ENCODE measurements at places on chromosomes 6 and 20.
A peak's percentile ranks its signal among the peaks of the same experiment; 100 is the strongest.

DNA sequence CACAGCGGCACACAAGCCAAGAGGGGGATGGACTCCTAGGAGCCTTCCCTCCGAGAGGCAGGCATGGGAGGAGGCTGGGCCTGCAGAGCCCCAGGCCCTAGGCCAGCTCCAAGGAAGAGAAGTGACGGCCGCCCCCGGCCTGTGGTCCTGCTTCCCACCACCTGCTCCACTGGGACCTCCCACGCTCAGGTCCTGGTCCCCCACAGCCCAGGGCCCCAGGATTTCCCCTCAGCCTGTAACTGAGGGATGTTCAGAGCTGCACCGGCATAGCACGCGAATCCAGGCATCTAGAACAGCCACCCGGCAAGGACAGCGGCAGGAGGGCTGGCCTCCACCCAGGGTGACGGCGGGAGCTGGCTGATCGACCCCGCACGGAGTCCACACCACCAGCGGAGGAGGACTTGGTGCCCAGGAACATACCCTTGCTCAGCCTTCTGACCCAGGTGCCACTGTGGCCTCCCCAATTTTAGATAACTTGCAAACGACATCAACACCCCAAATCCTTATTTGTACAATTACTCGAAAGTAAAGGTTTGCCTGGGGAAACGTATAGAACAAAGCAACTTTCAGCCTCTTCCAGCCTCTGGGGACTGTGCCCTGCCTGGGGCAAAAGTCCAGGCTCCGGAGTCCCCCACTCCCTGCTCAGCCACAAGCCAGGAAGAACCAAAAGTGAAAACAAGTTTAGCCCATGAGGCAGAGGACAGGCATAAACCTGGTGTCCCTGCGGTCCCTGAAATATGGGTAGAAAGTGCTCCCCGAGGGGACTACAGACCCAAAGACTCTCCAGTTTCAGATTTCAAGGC is 3.5 kb downstream of the GATA5 start:
- ATAC-seq, result no peak

DNA sequence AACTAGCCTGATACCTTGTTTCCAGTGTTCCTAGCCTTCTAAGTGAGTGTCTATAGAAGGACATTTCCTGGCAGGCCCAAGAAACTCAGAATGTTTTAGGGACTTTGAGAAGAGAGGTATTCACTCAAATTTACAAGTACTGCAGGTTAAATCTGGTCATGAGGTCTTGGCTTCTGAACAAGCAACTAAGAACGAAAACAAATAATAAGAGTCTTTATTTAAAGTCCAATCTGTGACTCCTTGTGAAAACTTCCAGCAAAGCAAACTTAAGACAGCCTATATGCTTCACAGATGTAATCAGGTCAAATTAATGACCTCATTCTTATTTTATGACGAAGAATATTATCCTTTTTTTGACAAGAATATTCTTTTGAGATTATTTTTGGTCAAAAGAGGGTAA is 79.4 kb upstream of the PRSS16 start:
- ATAC-seq, result no peak

- no peak for ATAC-seq
These were observed 397.2 kb downstream of the BCKDHB start for GRCh38 chr6:80503660-80504059.

GRCh38 chr6:169843991-169844390 is 92.6 kb downstream of the ERMARD start:
- no peak for ATAC-seq

DNA sequence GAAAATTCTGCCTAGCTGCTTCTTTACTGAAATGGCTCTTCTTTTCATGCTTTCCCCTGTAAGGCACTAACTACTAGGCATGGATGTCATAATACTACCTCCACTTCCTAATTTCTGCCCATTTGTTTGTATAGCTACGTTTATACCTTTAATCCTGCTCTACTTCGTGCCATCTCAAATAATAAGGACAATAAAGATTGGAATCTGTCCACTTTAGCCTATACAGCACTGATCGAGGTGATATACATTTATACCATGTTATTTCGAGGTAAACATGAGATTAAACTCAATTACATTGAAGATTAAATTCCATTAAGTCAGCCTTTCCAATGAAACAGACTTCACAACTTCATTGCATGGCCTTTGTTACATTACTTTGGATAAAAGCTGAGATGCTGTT is 390.6 kb upstream of the MARCKS start:
- no peak for ATAC-seq

- no peak for ATAC-seq
These were observed 625 bp upstream of the ECHDC1 start for GRCh38 chr6:127343809-127344659.

- ATAC-seq, result no peak
These were observed 27.8 kb upstream of the TLDC2 start for GRCh38 chr20:36848078-36848660.

- no peak for ATAC-seq
These were observed 284.9 kb upstream of the ECI2 start for GRCh38 chr6:4420160-4420865.

DNA sequence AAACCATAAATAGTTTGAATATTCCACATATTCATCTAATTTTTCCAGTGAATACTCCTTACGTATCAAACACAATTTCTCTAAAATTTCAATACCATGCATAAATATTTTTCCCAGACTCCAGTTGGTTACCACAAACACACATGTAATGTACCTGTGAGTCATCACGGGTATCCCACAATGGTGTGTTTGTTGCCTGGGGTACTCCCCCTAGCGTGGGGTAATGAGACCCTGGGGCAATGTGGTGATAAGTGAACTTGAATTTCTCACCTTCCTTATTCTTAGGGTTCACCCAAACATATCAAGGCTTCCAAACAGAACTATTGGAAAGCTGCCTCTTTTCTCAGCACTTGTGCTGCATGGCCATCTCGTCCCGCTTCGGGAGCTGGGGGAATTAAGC is 51.0 kb downstream of the STX7 start:
- no peak for ATAC-seq

GRCh38 chr6:15546591-15546990 is 116.2 kb downstream of the DTNBP1 start:
- no peak for ATAC-seq

- ATAC-seq, result peak; percentile 70
These were observed 129.9 kb downstream of the HFE start for GRCh38 chr6:26216886-26217713.

GRCh38 chr6:74256781-74257180 is 560.8 kb downstream of the CD109 start:
- ATAC-seq, result no peak

GRCh38 chr20:50346374-50347283 is 156.0 kb downstream of the CEBPB start:
- ATAC-seq, result no peak

DNA sequence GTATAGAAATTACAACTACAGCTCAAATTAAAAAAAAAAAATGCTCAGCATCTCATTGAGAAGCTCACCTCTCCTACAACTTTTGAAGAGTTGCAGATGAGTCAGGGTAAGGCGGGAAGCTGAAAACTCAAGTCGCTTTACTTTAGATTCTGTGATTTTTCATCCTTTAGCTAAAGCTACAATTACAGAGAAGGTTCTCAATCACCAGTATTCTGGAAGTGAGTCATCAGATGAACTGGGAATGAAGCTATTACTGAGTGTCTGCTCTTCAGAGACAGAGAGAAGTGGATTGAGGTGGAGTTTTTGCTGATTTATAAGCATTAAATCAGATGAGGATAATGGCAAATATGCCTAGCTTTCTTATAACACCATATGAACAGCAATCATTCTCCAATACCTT is 91.9 kb downstream of the TFAP2A start:
- peak; percentile 29 for ATAC-seq

DNA sequence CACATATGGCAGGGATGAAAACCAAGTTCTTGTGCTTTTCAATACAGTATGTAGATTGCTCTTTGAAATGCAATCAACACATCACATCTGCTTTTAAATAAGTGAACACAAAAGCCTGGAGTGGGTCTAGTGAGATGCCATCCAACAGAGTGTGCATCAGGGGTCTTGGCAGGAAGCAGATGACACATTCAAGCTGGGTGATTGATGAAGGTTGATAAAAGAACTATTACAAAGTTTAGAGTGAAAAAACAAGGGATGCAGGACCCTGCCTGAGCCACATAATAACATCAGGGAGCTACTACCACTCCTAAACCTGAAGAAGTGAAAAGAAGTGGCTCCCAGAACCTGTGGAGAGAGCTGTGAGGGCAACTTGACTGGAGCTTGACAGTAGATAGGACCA is 16.6 kb upstream of the PLCB1 start:
- ATAC-seq, result no peak

- ATAC-seq, result no peak
These were observed 110.6 kb downstream of the FNDC1 start for GRCh38 chr6:159279790-159280277.

DNA sequence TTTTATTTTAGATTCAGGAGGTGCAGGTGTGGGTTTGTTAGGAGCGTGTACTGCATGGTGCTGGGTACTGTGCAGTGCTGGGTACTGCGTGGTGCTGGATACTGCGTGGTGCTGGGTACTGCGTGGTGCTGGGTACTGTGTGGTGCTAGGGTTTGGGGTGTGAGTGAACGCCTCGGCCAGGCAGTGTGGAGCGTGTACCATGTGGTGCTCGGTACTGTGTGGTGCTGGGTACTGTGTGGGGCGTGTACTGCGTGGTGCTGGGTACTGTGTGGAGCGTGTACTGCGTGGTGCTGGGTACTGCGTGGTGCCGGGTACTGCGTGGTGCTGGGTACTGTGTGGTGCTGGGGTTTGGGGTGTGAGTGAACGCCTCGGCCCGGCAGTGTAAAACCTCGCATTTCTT is 62.9 kb downstream of the WDR27 start:
- ATAC-seq, result no peak

Data from esophagus mucosa (tissue), 1 donor.